Prostate gland (tissue), 2 donors: ENCODE measurements at places on chromosomes 12 and 14.

- no peak for DNase-seq
Observed at GRCh38 chr12:3892631-3893030, 19.4 kb upstream of the PARP11 start.

DNA sequence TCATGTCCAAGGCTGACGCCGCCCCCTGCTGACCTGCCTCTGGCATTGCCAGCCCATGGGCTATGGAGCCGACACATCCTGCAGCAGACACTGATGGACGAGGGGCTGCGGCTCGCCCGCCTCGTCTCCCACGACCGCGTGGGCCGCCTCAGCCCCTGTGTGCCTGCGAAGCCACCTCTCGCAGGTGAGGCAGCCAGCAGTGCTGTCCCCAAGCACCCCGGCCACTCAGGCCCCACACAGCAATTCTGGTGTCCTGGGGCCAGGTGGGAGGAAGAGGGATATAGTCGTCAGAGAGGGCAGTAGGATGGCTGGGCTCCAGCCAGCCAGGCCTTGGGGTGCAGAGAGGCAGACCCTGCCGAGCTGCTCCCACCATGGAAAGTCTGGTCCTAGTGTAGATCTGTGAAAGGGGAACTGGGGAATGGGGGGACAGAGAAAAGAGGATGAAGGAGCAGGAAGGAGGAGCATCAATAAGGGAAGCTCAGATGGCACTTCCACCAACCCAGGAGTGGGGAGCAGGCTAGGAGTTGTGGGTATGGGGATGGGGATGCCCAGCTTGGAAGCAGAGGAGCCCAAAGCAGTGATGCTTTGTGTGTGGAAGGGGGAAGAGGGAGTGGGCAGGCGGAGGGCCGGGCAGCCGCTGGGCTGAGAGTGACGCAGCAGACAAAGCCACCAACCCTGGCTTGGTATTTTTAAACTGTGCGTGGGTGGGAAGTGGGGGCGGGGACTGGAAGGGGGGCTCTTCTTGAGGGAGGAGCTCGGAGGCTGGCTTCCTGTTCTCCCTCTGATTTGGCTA is 4.7 kb downstream of the NAB2 start:
- peak; percentile 67 for DNase-seq

- no peak for DNase-seq
Observed at GRCh38 chr14:95092723-95093122, 64.6 kb downstream of the DICER1 start.

DNA sequence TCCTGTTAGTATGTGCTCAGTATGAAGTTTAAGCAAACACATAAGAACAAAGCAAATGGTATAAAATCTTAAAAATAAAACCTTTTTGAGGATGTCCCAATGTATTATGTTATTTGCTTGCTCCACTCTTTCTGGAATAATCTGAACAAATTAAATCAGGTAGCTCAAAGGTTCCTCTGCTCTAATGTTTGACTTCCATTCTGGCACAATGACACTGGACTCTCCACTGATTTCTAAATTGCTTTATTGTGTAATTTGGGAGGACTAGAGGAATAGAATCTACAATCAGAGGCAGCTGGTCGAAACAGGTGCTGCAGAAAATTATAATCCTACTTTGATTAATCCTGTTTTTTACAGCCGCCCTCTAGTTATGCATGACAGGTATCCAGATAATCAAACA is 523.7 kb upstream of the FOXG1 start:
- DNase-seq: no peak

DNA sequence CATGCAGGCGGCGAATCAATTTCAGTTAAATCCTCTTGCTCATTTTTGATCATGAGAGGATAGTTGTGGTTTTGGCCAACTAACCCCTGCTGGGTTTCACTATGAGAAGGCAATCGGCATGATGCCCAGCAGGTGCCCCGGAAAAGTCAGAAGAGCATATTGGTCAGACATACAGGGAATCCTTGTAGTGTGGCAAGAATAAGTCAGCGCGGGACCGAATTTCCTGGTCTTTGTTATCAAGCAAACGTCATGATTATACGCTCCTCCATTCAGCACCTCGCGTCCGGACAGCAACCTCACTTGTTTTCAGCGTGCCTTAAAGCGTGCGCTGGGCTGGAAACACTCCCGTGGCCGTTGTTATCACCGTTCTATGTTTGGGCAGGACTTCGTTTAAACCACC is 1.8 kb downstream of the TBC1D30 start:
- peak; percentile 36 for DNase-seq

DNA sequence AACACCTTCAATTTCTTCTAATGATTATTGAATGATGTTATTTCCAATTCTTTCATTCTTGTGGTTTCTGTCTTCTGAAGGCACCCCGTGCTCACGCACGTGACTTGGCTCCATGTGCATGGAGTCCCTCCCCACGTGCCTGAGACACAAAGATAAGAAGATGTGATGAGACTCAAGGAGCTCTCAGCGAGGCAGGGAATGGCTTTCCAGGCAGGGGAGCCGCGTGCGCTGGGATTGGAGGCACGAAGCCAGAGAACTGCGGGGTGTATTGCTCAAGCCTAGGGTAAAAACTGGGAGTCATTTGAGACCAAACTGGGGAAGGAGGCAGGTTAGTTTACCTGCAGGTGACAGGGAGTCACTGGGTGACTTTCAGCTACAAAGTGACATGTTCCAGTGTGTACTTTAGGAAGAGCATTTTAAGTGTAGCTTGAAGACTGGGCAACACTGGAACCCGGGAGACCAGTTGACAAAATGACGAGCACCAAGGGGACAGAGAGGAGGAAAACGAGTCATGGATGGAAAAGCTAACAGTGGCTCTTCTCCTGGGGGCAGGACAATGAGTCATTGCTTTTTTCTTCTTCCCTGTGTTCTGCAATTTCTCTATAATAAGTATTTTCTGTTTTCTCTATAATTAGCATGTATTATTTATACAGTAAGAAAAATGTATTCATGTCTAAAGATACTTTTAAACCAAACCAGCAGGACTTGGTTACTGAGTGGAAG is 311.7 kb upstream of the FKBP4 start:
- DNase-seq: no peak

DNA sequence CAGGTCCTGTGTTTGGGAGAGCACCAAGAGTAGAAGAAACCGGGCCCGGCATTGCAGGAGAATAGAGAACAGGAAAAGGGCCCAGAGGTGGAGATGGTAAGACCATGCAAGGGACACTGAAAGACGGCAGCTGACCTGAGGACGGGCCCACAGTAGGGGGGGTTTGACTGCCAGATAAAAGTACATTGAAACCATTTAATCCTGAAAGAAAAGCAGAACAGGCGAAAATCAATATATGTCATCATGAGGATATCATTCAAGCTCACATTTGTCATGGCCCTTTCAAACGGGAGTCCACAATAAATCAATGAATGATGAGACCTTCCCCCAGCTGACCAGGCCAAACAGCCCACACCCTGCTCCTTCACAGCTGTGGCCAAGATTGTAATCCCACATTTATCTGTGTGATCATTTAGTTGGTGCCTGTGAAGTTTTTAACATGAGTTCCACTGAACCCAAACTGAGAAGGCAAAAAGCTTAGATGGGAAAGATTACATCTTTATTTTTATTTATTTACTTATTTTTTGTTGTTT is 39.5 kb downstream of the E2F7 start:
- DNase-seq: no peak

DNA sequence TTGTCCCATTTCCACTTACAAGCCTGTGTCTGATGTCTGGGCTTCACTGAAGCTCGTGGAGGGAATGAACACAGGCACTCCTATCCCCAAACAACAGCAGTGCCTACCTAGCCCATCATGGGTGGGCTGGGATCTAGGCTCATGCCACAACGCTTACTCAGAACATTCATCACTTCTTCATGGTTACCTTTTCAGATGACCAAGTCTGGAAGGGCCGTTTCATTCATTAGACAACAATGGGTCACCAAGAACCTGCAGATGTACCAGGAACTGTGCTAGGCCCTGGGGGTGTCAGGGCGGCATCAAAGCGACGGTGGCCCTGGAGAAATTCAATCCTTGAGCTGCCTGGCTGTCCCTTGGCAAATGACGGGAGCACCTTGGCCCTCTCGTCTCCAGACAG is 64.9 kb upstream of the FZD10 start:
- DNase-seq: no peak

GRCh38 chr14:68779761-68780323 is 13.0 kb downstream of the ZFP36L1 start:
- peak; percentile 79 for DNase-seq
